Sigmoid colon (tissue), 7 donors: ENCODE measurements at places on chromosomes 7 and 10.

- DNase-seq = no peak
Measured at GRCh38 chr7:134727711-134728110, 51.7 kb upstream of the CALD1 start.

DNA sequence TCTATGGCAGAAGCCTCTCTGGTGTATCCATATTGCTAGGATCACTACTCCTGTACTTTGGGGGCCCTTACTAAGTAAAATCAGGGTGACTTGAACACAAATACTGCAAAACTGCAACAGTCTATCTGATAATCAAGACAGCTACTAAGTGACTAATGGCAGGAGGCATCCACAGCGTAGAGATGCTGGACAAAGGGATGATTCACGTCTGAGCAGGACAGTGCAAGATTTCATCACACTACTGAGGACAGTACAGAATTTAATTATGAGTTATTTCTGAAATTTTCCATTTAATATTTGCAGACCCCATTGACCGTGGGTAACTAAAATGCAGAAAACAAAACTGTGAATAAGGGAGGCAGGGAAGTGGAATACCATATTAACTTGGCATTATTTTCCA, 10.4 kb downstream of the CUL2 start:
- DNase-seq = no peak

DNA sequence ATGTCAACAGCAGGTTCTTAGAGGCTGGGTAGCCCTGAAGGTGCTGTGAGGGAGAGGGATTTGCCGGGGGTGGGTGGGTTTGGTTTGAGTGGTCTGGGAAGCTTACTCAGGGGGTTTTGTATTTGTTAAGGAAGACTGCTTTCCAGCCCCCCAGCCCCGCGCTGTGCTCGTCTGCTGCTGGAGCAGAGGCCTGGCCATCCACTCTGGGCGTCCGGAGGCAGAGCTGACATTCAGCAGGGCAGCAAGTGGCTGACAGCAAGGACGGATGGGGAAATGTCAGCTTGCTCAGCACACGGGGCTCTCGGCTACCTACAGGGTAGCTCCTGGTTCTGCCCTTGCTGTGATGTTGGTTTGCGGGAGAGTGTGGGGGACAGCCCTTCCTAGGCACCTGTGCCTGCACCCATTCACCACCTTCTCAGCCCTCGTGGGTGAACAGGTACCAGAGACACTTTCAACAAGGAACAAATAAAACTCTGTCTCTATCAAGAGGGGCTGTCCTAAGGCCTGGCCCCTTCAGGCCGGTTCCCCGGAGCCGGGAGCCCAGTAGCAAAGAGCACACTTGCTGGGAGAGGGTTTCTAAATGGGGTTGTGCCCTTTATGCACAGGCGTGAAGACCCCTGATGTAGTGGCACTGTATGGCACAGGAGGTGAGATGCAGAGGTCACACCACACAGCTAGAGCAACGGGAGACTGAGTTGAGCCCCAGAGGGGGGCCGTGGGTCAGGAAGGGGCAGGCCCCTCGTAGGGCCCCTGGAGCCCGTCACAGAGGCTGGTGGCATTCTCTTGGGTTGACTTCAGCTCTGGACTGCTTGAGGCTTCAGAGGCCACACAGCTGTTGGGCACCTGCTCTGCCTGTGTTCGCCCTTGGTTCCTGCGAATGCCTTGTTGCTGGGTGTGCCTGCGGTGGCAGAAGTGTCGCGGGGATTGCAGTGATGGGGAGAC, 72.2 kb upstream of the SHH start:
- DNase-seq = peak; percentile 56

DNA sequence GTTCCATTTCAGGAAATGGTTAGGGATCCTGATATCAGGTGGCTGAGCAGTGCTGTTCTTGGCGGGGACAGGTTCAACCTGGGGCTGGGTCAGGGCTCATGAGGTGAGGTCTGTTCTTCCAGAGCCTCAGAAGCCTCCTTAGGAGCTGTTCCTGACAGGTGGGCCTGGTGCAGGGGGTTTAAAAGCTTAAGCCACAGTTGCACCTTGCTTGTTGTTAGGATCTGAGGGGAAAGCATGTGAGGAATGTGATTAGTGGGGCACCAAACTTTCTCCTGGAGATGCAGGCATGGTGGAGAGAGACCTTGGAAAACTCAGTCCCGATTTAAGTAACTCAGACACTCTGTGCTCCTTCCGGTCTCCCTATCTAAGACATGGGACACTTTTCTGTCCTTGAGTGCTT, 18.7 kb upstream of the CRHR2 start:
- DNase-seq = no peak

DNA sequence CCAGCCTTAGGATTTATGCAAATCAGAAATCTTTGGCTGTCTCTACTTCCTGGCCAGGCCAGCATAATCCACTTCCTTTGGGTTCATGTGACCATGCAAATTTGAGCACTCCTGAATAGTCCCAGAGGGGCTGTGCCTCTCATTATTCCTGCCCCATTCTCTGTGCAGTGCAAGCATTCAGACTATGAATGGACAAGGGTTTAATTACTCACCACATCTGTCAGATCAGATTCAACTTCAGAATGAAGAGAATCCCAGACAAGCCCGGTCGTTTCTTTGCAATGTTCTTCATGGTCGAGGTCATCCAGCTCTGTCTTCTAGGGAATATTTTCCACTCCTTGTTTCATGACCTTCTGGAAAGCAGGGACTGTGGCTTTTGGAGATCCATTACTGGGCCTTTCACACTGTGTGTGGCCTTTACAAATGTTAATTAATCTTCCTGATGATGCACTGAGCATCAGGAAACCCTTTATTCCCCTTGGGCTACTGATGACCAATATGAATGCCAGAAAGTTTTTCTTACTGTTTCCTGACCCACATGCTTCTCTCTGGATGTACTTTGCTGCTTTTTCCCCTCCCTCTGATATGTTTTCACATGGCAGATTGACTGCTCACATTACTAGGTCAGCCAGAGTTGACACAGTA, 217.6 kb upstream of the TCF7L2 start:
- no peak for DNase-seq

- DNase-seq = no peak
Measured at GRCh38 chr7:157964521-157964920, 623.1 kb downstream of the PTPRN2 start.

DNA sequence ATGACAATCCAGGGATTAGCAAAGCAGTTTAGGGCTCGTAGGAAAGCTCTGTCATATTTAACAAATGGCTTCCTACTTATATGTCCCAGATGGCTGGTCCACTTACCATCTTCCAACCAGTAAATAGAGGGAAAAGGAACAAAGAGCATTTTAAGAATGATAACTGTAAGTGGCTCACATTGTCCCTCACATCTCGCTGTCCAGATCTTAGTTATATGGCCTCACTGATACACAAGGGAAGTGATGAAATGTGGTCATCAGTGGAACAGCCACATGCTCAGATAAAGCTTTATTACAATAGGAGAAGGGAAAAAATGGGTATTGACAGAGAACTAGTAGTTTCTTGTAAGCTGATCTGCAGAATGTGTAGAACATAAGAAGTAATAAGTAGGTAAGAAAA, 35.8 kb downstream of the IQUB start:
- no peak for DNase-seq

GRCh38 chr10:122062831-122063674, 74.1 kb downstream of the TACC2 start:
- peak; percentile 97 for DNase-seq

DNA sequence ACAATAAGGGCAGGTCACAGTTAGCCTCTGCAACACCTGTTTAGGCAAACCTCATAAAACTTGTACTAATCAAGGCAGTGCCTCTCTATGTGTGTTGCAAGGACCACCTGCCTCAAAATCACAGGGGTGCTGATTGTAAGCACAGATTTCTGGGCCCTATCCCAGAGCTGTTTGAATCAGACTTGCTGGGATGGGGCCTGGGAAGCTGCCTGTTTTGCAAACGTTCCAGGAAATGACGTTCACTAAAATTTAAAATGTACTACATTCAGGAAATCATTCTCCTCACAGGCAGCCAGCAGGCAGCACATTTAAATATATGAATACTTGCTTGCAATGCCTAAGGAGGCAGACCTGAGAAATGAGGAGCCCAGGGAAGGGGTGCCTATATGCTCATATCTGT, 4.3 kb upstream of the GRM8 start:
- DNase-seq = no peak

DNA sequence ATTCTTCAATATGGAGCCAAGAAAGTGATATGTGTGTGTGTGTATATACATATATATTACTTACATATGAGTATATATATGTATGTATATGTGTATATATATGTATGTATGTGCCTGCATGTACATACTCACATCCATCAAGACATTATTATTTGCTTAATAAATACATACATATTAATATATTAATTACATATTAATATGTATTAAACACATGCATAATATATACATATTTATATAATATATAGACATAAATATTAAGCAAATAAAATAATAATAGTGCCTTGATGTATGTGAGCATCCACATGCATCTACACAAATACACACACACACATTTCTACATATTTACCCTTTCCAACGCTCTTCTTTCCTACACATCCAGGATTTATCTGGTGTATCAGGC, 88.7 kb upstream of the KCNMA1 start:
- no peak for DNase-seq

- DNase-seq = no peak
Measured at GRCh38 chr10:129244757-129245156, 222.3 kb upstream of the MGMT start.

DNA sequence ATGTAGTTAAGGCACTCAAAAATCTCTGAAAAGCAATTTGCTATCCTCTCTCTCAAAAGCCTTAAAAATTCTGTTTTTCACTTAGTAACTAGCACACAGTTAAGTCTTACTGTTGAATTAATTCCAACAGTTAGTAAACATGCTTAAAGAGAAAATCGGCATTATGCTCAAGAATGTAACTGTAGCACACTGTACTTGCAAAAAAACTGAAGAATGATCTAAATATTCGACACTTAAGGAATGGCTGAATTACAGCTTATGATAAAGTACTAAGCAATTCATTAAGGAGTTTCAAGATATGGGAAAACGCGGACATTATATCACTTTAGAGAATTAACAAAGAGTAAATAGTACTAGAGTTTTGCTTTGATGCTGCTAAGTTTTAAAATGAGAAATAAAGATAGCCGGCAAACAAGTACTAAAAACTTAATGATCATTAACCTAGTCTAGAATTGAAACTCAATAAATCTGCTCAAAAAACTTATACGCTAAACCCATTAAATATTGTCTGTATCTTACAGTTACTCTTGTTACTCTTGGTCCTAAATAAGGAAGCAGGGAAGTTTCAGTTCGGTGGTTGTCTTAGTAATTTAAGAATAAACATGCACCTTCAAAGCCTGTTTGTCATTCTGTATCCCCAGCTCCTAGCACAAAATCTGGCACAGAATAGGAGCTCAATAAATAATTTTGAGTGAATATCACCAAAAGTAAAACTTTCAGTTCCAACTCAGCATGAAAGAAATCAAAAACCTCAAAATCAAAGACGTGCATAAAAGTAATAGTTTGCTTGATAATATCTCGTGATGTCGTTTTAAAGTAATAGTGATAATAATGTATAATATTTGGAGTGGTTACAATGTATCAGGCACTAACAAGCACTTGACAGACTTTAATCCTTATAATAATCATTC, 1.2 kb downstream of the TRDMT1 start:
- DNase-seq = no peak

DNA sequence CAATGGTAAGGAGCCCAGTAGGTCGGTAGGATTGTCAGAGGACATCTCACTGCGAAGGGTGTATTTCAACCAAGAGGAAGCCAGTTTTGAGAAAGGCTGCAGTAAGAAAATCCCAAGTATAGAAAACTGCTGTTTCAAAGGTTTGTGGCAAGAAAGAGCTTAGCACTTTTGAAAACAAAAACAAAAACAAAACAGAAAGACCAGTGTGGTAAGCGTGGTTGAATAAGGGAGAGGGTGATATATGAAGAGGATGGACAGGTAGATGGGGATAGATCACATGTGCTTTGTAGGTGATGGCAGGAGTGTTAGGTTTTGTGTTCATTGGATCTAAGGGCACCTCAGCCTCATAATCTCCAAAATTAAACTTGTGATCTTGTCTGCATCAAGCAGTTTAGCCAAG, 141.6 kb upstream of the WNT16 start:
- DNase-seq = no peak

DNA sequence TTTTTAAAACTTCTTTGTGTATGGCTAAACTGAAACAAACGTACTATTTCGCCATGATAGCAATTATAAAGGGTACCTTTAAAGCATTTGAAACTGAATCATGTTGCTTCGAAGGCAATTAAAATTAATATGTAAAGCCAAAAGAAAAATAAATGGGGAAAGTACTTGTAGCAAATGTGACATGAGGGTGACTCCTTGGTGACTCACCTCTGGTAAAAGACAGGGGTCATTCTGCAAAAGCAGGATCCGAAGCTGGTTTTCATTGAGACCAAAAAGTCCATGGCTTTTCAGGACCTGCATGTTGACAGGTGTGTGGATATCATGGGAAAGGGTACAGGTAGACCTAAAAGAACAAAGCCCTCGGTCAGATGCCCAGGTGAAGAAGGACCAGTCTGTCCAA, 1.5 kb downstream of the ZC3HAV1L start:
- no peak for DNase-seq

DNA sequence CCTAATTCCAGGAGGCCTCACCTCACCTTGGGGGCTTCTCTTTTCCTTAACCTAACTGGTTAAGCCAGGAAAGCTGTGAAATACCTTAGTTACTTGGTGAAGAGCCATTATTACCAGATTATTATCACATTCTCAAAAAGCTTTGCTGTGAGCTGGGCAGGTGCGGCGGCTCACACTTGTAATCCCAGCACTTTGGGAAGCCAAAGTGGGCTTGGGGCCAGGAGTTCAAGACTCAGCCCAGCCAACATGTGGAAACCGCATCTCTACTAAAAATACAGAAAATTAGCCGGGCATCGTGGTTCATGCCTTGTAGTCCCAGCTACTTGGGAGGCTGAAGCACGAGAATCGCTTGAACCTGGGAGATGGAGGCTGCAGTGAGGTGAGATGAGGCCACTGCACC, 102.4 kb upstream of the KLF6 start:
- peak; percentile 64 for DNase-seq

- DNase-seq = no peak
Measured at GRCh38 chr7:1106793-1107421, 19.0 kb downstream of the GPER1 start.

DNA sequence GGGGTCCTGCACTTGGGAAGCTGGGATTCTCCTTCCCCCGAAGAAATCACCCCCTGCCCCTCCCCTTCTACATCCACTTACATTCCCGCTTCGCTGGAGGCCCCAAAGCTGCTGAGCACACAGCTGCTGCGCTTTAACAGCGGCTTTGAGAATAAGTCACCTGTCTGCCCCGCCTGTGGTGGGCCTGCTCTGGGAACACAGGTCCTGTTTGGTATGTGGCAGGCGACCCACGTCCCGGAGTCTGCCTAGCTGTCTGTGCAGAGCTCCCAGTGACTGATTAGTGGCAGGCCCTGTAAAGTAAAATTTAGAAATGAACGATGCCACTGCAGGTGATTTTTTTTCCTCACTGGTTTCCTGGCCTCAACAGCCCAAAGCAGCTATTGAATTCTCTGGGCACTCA, 47.0 kb downstream of the CDH23 start:
- no peak for DNase-seq

- no peak for DNase-seq
Measured at GRCh38 chr10:52379287-52379686, 65.2 kb downstream of the DKK1 start.
